Frontal cortex (tissue), 4 donors: ENCODE measurements at places on chromosomes 4 and X.

DNA sequence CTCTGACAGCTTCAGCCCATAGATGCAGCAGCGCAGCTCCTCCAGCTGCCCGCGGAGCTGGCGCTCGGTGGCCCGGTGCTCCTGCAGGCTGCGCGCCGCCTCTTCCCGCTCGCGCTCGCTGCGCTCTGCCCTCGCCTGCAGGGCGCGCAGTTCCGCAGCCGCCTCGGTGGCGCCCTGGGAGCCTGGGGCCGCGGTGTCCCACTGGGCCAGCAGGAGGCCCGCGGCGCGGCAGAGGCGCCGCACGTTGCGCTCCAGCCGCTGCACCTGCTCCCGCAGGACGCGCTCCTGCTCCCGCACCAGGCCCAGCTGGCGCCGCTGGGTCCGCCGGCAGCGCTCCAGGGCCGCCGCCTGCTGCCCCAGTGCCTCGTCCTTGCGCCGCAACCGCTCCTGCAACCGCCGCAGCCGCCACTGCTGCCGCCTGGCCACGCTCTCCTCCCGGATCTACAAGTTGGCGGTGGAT lies 10.1 kb downstream of the C4orf50 start:
- DNase-seq: no peak

DNA sequence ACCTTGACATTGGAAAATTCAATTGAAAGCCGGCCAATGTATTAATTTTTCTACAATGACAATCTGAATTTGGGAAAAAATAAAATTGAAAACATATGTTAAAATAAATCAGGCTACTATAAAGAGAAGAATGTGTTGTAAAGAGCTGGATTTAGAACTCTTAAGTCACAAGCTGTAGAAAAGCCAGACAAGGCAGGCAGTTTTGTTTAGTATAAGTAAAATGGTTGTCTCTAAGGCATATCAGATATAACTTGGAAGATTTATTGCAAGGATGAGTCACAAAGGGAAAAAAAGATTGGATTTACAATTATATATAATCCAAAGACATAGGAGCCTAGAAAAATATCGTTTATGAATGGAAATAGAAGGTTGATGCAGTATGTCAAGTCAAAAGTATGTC lies 549.1 kb upstream of the EPHA5 start:
- no peak for DNase-seq

GRCh38 chr4:82820689-82821088 lies 22.1 kb upstream of the SCD5 start:
- no peak for DNase-seq

GRCh38 chrX:148698221-148698620 lies 197.8 kb downstream of the AFF2 start:
- no peak for DNase-seq

- DNase-seq: no peak
Measured at GRCh38 chrX:133989490-133989889, 4.1 kb upstream of the GPC3 start.

GRCh38 chrX:65532016-65532415 lies 2.6 kb downstream of the LAS1L start:
- no peak for DNase-seq

- no peak for DNase-seq
Measured at GRCh38 chrX:69257499-69258127, 92.4 kb upstream of the PJA1 start.

DNA sequence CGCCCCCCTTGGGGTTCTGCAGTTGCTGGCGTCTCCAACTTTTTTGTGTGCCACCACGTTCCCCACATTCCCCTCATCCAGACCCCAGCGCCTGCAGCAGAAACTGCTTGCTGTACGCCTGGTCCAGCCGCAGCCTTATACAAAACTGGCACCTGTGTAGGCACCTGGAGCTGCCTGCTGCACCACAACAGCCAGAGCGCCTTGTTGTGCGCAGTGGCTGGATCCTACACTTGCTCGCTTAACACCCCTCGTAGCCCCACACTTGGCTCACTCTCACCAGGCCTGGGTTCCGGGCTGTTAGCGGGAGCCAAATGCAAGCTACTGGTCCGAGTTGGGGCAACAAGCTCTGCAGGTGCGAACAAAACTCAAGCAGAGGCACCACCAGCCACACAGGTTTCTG lies 136.8 kb downstream of the TECRL start:
- no peak for DNase-seq

DNA sequence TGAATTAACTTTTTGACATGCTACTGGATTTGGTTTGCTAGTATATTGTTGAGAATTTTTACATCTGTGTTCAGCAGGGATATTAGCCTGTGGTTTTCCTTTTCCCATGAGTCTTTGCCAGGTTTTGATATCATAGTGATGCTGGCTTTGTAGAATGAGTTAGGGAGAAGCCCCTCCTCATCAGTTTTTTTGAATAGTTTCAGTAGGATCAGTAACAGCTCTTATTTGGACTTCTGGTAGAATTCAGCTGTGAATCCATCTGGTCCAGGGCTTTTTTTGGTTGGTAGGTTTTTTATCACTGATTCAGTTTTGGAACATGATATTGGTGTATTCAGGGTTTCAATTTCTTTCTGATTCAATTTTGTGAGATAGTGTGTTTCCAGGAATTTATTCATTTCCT lies 790.4 kb upstream of the GRID2 start:
- DNase-seq: no peak

- no peak for DNase-seq
Measured at GRCh38 chr4:2660596-2661211, 95.4 kb downstream of the TNIP2 start.

GRCh38 chr4:149911354-149911753 lies 95.7 kb upstream of the IQCM start:
- DNase-seq: no peak

DNA sequence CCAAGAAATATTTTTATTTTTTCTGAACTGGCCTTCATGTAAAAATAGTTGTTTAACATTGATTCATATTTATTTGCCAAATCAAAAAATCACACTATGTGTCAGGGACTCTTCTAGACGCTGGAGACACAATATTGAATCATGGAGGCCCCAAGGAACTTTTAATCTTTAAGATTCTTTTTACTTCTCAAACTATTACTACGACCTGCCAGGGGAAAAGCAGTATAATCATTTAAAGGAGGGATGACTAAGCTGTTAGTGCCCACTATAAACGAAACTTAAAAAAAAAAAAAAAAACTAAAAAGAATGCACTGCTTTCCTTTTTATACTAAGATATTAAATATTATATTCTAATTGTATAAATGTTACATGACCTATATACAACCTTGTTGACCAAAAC lies 84.7 kb downstream of the PPA2 start:
- DNase-seq: no peak

GRCh38 chrX:132034648-132035047 lies 11.5 kb downstream of the STK26 start:
- DNase-seq: no peak

DNA sequence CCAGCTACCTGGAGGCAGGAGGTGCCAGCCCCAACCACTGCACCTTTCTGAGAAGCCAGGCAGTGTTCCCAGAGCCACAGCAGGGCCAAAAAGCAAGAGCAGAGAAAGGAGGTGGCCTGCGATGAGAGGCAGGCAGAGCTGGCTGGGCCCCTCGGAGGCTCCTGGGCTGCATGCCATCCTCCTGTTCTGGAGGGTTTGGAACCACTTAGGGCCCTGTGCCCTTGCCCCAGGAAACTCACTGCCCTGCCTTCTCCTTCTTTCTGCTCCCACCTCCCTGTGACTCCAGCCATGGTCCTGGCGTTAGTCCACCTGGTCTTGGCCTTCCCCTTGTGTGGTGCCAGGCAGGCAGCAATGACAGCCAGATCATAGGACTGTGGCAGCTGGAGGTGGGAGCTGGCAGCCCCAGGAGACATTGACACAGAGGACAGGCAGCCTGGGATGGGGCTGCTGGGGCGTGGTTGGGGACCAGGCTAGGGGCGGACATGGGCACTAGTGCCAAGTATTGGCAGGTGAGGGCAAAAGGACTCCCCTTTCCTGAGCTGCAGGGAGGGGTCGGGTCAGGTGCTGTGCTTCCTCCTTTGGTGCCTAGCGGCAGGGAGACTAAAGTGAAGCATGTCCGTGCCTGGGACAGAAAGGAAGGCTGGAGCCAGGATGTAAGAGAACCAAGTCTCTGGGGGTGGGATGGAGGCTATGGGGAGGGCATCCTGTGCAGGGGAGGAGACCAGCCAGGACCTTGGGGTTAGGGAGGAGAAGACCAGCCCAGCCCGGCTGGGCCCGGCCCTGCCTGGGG lies 1.4 kb downstream of the APLN start:
- DNase-seq: no peak

- no peak for DNase-seq
Measured at GRCh38 chr4:165027762-165028402, 3.9 kb upstream of the TRIM60 start.

DNA sequence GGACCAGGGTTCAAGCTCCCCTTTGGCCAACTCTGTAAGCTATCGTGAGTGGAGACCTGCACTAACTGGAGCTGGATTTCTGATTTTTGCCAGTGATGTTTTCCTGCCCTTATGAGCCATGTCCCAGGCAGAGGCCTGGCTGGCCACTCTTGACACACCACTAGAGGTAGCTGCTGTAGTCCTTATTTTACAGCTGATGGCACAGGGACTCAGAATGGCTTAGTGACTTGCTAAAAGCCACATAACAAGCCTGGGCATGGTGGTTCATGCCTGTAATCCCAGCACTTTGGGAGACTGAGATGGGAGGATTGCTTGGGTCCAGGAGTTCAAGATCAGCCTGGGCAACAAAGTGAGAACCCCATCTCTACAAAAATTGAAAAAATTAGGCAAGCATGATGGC lies 33.4 kb downstream of the CYTL1 start:
- DNase-seq: no peak

DNA sequence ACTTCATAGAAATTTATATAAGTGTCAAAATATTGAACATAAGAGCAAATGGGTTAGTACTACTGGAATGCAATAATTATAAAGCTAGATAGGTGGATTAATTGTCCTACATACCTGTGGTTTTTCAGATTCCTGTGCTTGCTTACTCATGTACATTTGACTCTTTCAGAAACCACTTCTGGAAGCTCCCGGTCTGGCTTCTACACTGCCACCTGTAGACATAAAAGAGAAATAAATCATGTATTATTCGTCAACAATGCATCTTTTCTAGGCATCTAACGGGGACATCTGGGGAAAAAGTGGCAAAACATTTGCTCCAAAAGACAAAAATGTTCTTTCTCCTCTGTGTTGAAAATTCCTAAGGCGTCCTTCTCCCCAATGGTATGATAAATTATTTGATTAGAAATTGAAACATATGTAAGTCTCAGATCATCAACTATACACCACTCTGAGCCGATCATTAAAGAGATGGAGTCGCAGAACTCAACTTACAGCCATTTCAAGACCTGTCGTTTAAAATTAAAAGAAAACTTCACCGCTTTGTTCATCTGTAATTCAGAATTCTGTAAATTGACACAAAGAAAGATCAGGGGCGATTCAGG lies 648.7 kb upstream of the DIPK2B start:
- DNase-seq: no peak

- DNase-seq: no peak
Measured at GRCh38 chrX:54817220-54817820, 9.8 kb downstream of the MAGED2 start.

GRCh38 chr4:98110929-98111328 lies 32.3 kb downstream of the STPG2 start:
- no peak for DNase-seq

- no peak for DNase-seq
Measured at GRCh38 chr4:123666486-123666885, 269.9 kb downstream of the SPRY1 start.

DNA sequence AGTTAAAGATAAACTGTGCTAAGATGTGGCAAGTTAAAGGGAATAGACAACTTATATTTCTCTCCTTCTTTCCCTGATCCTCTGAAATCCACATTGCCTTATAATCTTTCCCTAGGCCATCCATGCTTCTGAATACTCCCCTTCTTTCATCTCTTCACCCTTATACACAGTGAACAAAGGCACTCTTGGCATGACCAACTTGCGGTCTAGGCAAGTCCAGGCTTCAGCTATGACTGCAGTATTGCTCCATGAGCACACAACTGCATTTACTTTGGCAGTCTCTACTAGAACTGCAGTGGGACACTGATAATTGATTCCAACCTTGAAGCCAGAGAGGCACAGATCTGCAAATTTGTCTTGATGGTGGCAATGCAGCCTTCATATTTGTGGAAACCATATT lies 24.2 kb upstream of the UBA6 start:
- DNase-seq: no peak

GRCh38 chrX:149044471-149044870 lies 460.6 kb downstream of the IDS start:
- no peak for DNase-seq

- DNase-seq: no peak
Measured at GRCh38 chr4:183289688-183290087, 30.4 kb downstream of the CLDN22 start.

DNA sequence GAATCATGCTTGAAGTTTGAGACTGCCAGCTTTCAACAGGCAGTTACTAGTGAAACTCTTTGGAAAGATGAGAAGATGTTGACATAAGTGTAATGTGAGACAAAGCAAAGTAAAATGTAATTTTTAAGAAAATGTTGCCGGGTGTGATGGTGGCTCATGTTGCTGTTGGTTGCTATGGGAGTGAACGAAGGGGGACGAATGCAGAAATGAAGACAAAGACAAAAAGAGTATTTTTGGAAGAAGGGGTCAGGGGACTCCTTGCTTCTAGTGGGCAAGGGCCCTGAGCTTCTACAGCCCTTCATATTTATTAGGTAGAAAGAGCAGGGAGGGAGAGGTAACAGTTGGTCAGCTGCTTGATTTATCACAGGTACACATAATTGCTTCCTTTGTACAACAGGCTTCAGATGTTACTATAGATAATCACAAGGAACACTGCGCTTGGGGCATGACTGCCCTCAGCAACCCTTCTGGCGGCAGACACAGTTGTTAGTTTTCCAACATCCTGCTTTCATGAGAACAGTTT lies 11.9 kb upstream of the UGDH start:
- no peak for DNase-seq

- DNase-seq: no peak
Measured at GRCh38 chrX:15834053-15834452, 20.6 kb downstream of the AP1S2 start.

- no peak for DNase-seq
Measured at GRCh38 chr4:15031993-15032675, 29.9 kb downstream of the CPEB2 start.

- DNase-seq: no peak
Measured at GRCh38 chrX:41512394-41512793, 65.3 kb downstream of the NYX start.

- no peak for DNase-seq
Measured at GRCh38 chr4:146072376-146072775, 103.1 kb upstream of the LSM6 start.

DNA sequence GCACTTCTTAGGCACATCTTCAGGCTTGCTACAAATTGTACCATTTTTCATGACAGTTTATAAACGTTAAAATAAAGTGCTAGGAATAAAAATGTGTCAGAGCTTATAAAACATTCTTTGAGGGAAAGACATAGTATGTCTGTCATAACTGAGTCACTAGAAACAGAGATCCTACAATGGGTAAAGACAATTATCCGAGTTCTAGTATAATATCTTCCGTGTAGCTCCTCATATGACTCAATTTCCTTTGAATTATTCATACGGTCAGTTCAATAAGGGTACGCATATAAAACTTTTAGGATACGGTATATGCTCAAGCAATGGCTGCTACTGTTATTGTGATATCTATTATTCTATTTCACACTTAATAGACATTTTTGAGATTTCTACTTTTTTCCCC lies 349.1 kb downstream of the PCDH10 start:
- no peak for DNase-seq
